ENCODE measurements at places on chromosomes 12 and 14.

GRCh38 chr14:90827919-90828610, 11.8 kb upstream of the TTC7B start:
- peak; percentile 87 for DNase-seq

DNA sequence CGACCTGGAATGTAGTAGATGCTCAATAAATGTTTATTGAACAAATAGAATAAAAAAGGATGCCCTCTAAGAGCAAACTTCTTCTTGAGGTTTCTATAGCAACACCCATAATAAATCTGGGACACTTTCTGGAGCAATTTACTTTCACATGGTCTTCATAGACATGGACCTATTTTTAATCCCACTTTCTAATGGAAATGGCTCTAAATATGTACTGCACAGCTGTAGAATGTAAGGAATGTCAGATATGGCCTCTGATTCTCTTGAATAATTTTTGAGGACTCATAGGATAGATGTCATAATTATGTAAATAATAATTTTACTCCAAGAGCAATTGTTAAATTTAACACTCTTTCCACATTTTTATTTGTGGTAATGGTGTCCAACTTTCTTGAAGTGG, 133.5 kb upstream of the DAAM1 start:
- DNase-seq = no peak

DNA sequence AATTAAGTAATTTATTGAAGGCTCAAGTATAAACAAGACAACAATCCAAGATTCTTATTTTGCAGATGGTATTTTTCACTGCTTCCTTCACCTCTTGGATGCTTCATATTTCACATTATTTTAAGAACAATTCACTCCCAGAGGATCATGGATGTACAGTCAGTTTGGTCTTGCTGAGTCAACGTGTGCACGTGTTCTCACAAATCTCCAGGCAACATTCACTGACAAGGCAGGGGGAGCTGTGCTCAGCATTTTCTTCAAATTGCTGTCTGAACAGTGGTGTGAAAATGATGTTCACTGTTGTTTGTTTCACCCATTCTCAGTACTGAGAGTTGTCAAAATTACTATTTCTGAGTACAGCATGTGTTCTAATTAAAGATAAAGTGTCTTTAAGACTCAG, 118.3 kb upstream of the SLC38A4 start:
- DNase-seq = peak; percentile 85

DNA sequence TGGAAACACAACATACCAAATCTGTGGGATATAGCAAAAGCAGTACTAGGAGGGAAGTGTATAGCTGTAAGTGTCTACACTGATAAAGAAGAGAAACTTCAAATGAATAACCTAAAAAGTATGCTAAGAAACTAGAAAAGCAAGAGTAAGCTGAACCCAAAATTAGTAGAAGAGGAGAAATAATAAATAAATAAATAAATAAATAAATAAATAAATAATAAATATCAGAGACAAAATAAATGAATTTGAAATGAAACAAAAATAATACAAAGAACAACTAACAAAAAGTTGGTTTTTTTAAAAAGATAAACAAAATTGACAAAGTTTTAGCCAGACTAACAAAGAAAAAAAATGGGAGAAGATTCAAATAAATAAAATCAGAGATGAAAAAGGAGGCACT, 72.7 kb upstream of the TSPAN8 start:
- DNase-seq = no peak

- no peak for DNase-seq
Measured at GRCh38 chr12:31017535-31017934, 56.1 kb upstream of the DDX11 start.

GRCh38 chr12:78156751-78157150, 326.1 kb downstream of the NAV3 start:
- no peak for DNase-seq

DNA sequence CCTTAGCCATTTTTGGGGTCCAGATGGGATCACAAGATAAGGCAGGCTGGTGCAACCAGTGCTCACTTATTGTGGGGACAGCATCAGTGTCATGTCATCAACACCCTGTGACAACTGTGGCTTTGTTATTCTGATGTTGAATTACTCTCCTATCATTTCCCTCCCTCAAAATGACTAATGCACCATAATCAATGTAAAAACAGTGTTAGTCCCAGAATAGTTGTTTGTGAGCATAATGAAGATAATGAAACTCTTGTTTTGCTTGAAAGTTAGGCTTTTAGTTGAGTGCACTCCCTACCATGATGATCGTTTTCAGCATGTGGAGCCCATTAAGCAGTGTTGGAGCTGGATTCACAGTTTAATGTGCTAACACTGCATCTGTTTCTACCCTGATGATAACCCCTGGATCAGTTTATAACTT, 151.4 kb downstream of the TMTC2 start:
- no peak for DNase-seq

- no peak for DNase-seq
Measured at GRCh38 chr14:66815687-66816086, 307.7 kb downstream of the GPHN start.

DNA sequence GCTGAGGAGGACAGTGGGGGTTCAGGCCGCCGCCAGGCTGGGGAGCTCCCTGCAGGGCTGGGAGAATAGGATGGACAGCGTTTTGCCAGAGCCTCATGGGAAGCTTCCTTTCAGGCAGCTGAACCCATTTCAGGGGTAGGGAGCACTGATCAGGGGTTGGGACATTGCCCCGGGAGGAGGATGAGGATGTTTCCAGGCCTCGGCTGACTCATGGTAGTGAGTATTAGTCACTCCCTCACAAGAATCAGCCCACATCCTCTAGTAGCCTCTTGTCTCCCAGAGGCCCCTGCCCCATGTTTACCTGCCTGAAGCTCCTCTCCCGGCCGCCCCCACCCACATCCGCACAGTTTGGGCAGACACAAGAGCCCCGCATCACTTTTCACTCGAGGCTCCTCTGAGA, 89.8 kb downstream of the ZFP36L1 start:
- peak; percentile 91 for DNase-seq

GRCh38 chr12:104578453-104578852, 121.7 kb downstream of the CHST11 start:
- peak; percentile 73 for DNase-seq
